NCI-H774 (cell line): ENCODE measurements at places on chromosomes 6 and 20.

- DNase-seq: no peak
Observed at GRCh38 chr20:49787371-49788357, 25.0 kb upstream of the SLC9A8 start.

- DNase-seq: no peak
Observed at GRCh38 chr20:16241911-16242310, 331.3 kb downstream of the KIF16B start.

DNA sequence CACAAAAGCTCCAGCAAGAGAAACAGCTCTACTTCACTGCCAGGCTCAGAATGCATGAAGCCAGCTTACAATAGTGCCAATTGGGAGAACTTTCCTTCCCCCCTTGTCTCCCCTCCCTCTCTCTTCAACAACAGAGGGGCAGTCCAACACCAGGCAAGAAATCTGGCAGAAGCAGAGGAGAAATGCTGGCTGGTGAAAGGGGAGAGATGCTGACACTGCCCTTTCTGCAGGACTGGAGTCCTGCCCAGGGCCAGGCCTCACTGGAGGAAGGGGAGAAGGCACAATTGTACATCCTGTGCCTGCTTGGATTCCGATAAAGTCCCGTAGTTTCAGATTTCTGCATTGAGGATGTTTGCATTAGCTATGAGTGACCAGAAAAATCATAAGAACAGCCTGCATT, 148.6 kb downstream of the LRRC1 start:
- DNase-seq: no peak

DNA sequence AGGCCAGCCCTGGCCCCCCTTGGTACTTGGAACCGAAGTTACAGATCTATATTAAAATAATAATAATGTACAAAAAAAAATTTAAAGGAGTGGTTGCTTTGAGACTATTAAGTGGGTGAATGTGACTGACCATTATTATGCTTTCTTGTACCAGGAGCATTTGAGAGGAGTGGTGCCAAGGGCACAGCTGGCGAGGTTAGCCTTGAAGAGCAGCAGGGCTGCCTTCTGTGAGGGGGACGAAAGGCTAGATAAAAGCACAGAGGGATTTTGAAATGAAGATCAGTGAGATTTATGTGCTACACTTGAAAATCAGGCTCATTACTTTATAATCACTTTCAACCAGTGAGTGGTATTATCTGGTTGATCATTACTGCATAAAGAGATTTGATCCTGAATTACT, 48.6 kb downstream of the FIG4 start:
- DNase-seq: no peak

- no peak for DNase-seq
Observed at GRCh38 chr6:95802978-95803377, 212.8 kb upstream of the FUT9 start.

- DNase-seq: no peak
Observed at GRCh38 chr6:110710115-110710514, 105.2 kb downstream of the CDK19 start.

DNA sequence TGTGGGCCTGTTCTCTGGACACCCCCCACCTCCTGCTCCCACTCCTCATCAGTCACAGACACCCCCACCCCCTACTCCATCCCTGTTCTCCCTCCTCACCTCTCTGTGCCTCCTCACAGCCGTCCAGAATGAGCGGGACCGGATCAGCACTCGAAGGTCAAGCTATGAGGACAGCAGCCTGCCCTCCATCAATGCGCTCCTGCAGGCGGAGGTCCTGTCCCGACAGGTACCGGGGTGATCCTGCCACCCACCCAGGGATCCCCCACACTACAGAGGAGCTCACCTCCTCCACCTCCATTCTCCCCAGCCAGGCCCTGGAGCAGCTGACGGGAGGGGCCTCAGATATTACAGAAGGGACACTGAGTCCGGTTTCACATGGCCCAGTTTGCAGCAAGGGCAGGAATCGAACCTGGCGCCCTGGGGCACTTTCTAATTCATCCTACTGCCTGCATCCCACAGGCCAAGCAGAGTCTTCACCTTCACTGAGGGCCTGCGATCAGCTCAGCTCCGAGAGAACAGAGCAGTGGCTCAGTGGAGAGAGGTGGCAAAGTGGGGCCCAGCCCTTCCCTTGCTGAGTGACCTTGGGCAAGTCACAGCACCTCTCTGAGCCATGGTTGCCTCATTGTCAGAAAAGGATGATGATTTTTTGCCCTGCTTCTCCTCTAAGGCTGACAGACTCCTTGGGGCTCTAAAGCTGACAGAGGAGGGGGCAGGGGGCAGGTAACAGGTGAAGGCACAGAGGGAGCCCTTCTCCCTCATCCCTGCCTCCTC, 58.3 kb downstream of the HNF4A start:
- no peak for DNase-seq

GRCh38 chr6:1593286-1593957, 16.3 kb upstream of the FOXC1 start:
- DNase-seq: no peak

- no peak for DNase-seq
Observed at GRCh38 chr20:61968932-61969331, 96.7 kb downstream of the TAF4 start.
